SW 1271 (cell line): ENCODE measurements at places on chromosomes 2 and 18.

DNA sequence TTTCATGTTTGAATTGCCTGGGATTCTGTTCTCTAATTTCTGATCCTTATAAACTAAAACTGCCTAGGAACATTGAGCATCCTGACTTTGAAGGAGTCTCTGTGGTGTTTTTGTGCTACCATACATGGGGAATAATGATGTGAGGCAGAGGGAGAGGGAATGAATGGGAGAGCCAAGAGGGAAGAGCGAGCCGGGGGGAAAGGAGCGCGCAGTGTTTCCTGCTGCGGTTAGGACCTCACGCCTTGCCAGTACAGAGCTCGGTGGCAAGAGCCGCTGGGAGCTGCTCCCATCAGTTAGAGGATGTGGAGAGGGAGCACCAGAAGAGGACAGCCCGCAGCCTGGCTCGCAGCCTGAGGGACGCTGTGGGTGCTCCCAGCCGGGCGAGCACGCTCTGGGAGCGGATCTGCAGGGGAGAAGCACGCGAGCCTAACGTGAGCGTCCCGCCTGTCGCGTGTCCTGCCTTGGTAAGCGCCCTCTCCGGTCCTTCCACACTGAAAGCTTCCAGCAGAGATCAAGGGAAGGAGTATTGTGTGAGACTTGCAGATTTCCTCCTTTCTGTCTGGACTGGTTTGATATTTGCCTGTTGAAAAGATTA lies 114.7 kb downstream of the FAM210A start:
- DNase-seq: no peak

DNA sequence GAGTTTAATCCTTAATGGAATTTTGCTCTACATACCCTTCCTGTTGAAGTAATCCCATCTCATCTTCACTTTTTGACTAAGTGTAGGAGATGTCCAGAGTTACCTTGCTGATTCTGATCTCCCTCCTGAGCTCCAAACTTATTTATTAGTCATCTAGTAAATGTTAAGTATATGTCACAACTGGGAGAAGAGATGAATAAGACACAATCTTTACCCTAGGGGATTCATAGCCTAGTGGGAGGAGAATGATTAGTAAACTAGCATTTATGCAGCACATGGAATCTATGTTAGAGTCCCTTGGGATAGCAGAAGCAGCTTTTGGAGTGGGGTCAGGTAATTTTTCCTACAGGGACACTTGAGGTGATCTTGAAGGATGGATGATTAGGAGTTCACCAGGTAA lies 20.7 kb downstream of the ACVR2A start:
- DNase-seq: no peak

- no peak for DNase-seq
Observed at GRCh38 chr18:13474907-13475545, 251.3 kb downstream of the FAM210A start.

GRCh38 chr2:101354420-101355311 lies 32.6 kb downstream of the CREG2 start:
- no peak for DNase-seq

GRCh38 chr2:28665041-28665704 lies 86.5 kb upstream of the PPP1CB start:
- no peak for DNase-seq

DNA sequence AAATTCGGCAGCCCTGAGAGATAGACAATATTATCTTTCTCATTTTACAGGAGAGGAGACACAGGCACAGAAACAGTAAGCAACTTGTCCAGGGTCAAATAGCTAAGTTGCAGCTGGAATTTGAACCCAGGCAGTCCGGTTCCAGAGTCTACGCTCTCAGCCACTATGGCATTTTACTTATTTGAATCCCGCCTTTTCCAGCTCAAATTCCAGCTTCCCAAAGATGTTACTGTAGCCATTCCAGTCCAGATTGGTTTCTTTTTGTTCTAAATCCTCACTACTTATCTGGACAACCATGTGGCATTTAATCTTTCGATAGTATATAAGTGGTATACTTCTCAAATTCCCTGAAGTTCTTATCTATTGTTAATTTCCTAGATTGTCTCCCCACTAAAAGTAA lies 125.7 kb downstream of the NBAS start:
- no peak for DNase-seq

DNA sequence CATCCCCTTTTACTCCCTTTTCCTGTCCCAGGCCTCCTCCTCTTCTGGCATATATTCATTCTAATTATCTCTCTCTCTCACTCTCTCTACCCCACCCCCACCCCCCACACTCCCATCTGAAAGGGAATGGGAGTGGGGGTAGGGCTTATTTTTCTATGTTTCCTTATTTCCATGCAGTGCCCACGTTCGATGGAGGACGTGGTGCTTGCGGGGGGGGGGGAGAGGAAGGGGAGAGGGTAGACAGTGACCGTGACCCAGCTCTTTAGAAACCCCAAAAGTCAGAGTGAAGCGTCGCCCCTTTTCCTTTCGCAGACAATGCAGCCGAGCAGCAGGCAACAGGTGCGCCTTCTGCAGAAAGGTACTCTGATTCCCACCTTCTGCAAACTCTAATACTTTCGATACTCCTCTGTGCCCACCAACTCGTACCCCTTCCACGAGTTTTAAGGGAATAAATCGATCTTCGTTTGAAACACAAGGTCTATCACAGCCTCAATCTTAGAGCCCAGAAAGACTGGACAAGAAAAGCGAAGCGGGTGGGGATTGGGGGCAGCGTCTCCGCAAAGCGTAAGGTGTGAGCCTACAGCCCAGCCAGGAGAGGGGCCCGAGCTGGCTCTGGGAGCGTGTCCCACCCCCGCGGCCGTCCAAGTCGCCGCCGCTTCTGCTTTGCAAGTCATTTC lies 891 bp upstream of the NR4A2 start:
- no peak for DNase-seq

DNA sequence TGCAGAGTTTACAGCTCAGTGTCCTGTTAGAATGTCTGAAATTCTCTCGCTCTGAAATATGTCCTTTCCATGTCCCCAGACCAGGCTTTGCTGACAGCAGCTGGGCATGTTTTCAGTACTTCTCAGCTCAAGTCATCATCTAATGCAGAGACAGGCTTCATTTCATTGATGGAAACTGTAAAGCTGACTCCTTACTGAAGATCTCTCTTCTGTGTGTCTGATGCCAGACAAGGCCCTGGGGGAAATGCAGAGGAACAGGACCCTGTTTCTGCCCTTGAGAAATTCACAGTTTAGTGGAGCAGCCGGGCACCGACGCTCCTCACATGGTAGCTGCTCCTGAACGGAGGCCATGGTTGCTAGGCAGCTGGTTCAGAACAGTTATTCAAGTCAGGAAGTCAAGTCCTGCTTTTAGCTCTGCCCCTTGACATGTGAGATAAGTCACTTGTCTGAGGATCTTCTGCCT lies 24.6 kb upstream of the FZD7 start:
- no peak for DNase-seq

GRCh38 chr2:2698182-2699120 lies 367.4 kb upstream of the MYT1L start:
- DNase-seq: no peak

DNA sequence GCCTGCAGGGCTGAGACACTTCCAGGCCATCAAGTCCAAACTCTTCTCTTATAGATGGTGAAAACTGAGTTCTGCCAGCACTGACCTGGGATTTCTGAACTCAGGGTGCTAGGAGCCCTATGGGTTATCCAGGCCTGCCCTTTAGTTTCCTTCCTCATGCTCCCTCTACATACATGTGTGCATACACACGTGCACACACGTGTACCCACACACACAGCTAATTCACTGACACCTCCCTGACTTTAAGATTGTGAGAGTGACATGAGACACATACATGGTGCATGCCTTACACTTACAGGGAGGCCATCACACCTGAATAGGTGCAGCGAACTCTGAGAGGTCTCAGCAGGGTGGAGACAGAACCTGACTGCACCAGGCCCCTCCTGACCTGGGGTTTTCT lies 267.4 kb downstream of the CYP26B1 start:
- no peak for DNase-seq

DNA sequence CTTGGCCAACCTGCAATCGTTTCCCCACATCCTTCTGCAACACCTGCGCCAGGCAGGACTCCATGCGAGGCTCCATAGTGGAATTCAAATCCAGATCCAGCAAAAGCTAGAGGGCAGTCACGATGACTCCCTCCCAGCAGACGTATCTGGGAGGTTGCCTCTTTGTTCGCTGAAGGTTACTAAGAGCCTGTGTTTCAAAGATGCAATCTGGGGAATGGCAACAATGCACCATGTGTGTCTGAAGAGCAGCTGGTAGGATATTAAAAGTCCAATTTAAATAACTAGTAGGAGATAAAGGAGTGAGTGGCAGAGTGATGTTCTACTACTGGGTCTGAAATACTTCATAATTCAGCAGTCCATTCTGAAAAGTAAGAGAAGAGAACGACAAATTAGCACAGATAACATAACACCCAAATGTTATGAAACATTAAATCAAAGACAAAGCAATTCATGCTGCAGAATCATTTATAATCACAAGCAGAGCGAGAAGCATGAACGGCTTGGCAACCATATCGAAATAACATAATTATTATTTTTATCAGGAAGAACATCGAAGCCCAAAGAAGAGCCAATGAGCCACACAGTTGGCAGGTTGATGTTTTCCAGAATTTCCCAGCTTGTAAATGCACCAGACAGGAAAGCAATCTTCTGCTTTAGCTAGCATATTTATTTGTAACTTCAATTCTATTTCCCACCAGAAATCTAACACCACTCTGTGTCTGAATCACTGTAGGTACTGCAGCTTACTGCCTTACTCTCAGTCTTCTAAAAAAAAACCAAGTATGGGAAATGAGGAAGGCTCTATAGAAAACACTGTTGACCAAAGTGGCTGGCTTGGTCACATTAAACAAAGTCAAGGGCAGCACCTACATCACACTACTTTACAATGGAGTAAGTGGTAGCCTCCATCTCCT lies 43.2 kb downstream of the CLASP1 start:
- DNase-seq: no peak

DNA sequence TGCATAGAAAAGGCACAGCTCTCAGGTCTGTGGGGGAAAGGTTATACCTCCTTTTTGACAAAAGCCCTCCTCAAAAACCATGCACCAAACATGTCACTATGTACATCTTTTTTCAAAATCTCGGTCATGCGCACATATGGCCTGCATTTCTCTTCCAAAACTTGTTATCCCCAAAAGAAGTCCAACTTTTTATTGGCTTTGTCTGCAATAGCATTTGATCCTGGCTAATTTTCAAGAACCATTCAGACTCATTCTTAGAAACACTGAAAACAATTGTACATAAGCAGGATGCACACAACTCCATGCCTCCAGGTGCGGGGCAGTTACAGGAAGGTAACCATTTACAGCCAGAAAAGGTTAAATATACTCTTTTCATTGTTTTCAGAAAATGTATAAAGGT lies 21.9 kb downstream of the SERTAD2 start:
- no peak for DNase-seq

GRCh38 chr18:63859781-63860475 lies 27.6 kb upstream of the SERPINB2 start:
- DNase-seq: no peak

GRCh38 chr2:219099329-219099728 lies 38.6 kb upstream of the IHH start:
- DNase-seq: no peak

GRCh38 chr18:732371-732770 lies 19.9 kb upstream of the ENOSF1 start:
- DNase-seq: no peak

GRCh38 chr18:6626457-6626856 lies 103.1 kb upstream of the ARHGAP28 start:
- no peak for DNase-seq

DNA sequence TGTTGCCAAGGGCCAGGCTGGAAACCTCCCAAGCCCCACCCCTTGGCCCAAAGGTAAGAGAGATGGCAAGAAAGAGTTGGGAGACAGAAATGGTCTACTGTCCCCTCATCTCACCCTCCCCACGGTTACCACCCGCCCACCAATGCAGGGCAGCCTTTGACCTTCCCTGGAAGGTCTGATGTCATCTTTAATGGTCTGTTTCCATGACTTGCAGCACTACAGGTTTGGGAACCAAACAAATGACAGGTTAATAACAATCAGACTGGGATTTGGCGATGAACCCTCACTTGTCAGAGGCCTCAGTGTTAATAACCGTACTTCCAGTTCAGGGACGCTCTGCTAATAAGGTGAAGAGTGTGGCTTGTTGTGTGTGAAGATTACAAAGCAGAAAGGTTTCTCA lies 70.4 kb downstream of the MRO start:
- DNase-seq: no peak

GRCh38 chr18:48858676-48859075 lies 92.1 kb downstream of the SMAD7 start:
- DNase-seq: no peak

DNA sequence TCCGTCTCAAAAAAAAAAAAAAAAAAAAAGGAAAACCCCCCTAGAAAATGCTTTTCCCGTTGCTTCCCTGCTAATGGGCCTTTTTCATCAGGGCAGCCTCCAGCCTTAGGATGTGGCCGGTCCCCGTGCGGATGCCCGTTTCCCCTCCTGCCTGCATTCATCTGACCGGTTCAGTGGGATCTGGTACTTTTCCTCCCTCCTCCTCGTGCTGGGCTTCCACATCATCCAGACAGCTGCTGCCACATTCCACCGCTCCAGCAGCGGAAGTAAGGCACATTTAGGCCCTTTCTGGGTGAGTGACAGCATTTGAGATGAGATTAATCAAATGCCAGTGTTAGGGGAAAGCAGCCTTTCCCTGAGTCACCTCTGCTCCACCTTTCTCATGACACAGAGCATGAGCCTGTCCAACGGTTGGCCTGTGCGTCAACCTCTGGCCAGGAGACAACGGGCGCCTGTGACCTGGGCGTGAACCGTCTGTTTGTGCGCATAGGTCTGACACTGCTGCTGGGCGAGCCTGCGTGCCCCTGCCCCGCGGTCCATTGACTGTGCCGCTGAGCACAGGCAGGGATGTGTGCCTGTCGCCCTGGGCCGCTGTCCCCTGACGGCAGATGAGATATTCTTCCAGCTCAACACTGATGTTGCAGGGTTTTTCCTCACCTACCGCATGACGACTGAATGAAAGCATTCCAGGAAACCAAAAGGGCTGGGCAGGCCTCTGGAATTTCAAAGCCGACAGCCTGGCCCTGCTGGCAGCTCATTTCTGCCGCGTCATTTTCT lies 174.0 kb downstream of the TGIF1 start:
- peak; percentile 93 for DNase-seq

GRCh38 chr2:170932166-170932565 lies 3.1 kb downstream of the GORASP2 start:
- no peak for DNase-seq

DNA sequence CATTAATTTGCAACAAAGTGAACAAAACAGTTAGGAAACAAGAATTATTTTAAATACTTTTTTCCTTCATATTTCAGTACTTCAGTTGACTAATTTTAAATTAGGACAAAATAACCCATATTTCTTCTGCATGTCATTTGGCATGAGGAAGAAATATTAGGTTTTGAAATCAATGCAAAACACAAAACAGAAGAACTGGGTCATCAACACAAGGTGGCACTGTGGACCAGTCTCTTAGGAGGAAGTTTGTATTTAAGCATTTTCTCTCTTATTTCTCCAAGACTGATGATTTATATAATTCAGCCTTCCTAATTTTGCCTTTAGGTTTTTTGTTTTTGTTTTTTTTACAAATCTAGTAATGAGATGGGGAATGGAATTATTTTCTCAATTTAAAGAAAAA lies 352.8 kb upstream of the KCNH7 start:
- DNase-seq: peak; percentile 33
